ENCODE measurements at places on chromosomes 2 and 18. TPM values are rescaled to one million over a fixed set of nuclear protein-coding genes. Genes with fewer than 3 reads are reported as not detected.

Gene FASTKD1
- polyA plus RNA-seq: 44.0 TPM

Gene GPR155
- polyA plus RNA-seq: 3.1 TPM

Gene MEP1B
- 0.26 TPM for polyA plus RNA-seq

Gene PDCL3
- 29.2 TPM for polyA plus RNA-seq

Gene SKOR2
- polyA plus RNA-seq: not detected

Gene NEU4
- 0.55 TPM for polyA plus RNA-seq

Gene VIL1
- polyA plus RNA-seq: 1.2 TPM

Gene MAPRE3
- 12.4 TPM for polyA plus RNA-seq

Gene SLC9A4
- 0.06 TPM for polyA plus RNA-seq

Gene GRB14
- 70.1 TPM for polyA plus RNA-seq

Gene CD207
- not detected for polyA plus RNA-seq

Gene LRATD1
- 15.2 TPM for polyA plus RNA-seq

Gene TIMM21
- polyA plus RNA-seq: 46.6 TPM

Gene DRC1
- 1.8 TPM for polyA plus RNA-seq

Gene HOXD11
- polyA plus RNA-seq: 0.21 TPM

Gene TTN
- polyA plus RNA-seq: 1.4 TPM

Gene CD302
- 50.0 TPM for polyA plus RNA-seq
